IMR-90 (cell line): ENCODE measurements at places on chromosomes 3 and 15.

DNA sequence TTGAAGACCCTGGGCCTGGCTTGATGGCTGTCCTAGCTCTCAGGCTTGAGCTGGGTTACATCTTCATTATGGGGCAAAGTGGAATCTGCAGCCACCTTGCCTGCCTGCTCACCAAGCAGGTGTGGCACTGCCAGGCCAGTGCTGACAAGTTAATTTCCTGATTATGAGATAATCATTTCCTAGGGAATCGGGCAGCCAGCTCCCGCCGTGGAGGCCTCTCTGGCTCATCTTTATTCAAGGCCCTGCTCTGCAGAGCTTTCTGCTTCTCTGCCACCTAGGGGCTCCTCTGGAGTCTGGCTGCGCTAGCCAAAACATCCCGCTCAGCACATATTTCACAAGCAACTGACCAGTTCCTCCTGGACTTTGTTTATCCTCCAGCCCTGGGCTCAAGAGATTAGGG is 9.9 kb downstream of the LOXL1 start:
- peak; percentile 83 for DNase-seq

- DNase-seq, result no peak
These were observed 28.1 kb downstream of the ATOSA start for GRCh38 chr15:52651114-52651513.

GRCh38 chr3:13846238-13846637 is 33.6 kb downstream of the WNT7A start:
- DNase-seq, result no peak

DNA sequence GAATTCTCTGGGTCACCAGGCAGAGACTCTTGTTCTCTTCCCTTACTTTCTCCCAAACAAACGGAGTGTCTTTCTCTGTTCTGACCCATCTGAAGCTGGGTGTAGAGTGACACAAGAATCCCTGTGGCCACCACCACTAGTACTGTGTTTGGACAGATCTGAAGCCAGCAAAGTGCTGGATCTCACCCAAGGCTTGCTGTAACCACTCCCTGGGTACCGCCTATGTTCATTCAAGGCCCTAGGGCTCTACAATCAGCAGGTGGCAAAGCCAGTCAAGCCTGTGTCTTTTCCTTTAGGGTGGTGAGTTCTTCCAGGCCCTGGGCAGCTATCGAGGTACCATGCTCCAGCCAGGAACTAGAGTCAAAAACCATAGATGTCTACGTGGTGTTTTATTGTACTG is 149.2 kb upstream of the CTNNB1 start:
- no peak for DNase-seq

GRCh38 chr3:106176734-106177133 is 307.9 kb upstream of the CBLB start:
- peak; percentile 23 for DNase-seq

DNA sequence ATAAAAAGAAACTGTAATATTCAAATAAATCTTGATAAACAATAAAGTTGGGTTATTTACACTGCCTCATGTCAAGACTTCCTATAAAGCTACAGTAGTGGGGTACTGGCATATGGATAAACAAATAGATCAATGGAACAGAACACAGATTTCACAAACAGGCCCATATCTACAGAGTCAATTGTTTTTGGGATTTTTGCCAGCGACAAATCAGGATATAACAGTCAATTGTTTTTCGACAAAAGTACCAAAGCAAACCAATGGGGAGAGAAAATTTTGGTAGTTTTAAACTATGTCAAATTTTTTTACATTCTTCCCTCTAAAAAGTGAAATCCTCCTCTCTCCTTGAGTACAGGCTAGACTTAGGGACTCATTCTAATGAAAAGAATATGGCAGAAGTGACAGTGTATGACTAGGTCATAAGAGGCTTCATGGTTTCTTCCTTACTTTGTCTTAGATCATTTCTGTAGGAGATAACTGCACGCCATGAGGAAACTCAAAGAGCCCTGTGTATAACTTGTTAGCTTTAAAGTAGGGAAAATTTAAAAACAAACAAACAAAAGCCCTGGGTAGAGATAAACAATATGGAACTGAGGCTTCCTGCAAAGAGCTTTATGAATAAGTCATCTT is 16.9 kb downstream of the IP6K1 start:
- peak; percentile 55 for DNase-seq

DNA sequence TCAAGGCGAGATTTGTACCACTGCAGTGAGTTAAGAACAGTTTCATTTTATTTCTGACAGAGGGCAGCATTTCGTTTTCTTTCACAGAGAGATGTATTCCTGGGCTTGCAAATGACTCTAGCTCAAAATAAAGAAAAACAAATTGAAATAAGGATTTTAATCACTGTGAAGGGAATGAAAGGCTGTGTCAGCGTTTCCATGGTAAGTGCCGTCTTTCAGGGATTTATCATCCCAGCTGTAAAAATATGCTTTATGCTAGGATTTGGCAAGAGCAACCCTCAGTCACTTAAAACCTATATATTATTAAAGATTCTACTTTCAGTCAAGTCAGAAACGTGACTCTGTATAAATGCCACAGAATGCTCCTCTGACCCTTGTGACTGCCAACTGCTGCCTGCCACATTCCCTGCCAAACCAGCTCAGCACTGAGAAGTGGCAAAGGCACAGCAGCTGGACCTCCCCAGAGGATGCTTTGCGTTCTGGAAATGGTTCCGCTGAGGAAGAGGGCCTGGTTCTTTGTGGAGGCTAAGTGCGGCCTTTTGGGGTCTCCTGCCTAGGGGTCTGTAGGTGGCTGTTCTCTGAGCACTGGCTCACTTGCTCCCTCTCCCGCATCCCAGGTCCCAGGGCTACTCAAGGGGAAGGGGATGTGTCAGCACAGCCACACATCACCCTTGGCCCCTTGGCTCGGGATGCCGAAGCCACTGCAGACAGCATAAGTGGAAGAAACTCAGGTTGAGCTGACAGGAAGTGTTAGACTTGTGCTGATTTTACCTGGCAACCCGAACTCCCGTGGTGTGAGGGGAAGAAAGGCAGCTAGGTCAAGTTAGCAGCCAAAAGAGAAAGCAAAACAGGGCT is 56.6 kb upstream of the POMGNT2 start:
- DNase-seq, result peak; percentile 78

DNA sequence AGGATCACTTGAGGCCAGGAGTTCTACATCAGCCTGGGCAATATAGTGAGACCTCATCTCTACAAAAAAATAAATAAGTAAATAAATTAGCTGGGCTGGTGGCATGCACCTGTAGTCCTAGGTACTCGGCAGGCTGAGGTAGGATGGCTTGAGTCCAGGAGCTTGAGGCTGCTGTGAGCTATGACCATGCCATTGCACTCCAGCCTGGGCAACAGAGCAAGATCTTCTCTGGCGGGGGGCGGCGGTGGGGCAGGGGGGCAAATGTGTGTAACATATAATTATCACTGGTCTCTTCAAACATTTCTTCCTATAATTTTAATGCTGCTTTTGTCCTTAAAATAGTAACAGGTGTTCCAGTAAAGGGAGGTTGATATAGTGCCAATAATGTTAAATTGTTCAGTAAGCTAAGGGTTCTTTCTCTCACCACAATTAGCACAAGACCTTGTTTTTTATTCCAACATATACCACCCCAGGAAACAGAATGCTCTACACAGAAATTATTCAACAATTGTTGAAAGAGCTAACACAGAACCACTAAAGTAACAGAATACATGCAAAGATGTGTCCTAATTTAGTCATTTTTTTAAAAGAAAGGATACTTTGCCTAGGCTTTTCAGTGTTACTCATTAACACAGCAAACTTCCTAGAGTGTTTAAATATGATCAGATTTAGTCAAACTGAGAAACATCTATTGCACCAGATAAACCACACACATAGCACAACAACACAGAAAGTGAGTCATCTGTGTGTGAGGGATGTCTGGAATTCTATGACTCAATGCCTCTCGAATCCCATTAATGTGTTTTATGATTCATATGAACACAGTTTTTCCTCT is 29.1 kb downstream of the ANKRD28 start:
- peak; percentile 97 for DNase-seq

GRCh38 chr3:189849262-189849661 is 218.1 kb downstream of the TP63 start:
- DNase-seq, result no peak
